GDM1 (cell line): ENCODE measurements at places on chromosomes 11 and 22.

DNA sequence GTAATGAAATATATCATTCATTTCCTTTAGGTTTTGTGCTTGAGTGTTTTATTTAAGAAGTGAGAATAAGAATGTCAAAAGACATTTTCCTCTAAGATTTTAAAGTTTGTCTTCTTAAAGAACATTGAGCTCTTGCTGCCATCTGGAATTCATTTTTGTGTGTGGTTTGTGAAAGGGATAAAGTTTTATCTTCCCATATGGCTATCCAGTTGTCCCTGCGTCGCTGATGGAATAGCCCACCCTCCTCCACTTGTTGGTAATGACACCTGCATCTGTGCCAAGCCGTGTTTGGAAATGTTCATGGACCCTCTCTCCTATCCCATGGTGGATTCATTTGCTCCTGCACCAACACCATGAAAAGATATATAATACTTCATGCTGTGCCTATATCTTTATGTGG, 901.5 kb downstream of the BRD1 start:
- DNase-seq = no peak

GRCh38 chr11:75492181-75492820, 33.4 kb downstream of the GDPD5 start:
- peak; percentile 55 for DNase-seq

GRCh38 chr11:130749216-130749615, 167.1 kb downstream of the SNX19 start:
- no peak for DNase-seq

DNA sequence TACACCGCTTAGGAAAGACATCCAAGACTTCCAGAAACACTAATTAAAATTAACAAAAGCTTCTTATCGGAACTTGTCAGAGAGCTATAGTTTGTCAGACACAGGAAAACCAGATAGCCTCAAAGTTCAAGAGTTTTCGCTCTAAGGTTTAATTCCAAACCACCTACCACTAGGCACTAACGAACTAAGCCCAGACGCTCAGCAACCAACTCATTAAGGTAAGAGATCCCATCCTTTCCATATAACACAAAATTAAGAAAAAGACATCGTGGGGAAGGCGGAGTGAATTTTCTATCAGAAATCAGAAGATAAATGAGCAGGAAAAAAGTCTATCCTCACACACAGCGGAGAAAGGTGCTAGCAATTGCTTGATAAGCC, 382 bp downstream of the IMMP1L start:
- DNase-seq = no peak

GRCh38 chr11:12793065-12793464, 118.8 kb downstream of the TEAD1 start:
- DNase-seq = no peak

DNA sequence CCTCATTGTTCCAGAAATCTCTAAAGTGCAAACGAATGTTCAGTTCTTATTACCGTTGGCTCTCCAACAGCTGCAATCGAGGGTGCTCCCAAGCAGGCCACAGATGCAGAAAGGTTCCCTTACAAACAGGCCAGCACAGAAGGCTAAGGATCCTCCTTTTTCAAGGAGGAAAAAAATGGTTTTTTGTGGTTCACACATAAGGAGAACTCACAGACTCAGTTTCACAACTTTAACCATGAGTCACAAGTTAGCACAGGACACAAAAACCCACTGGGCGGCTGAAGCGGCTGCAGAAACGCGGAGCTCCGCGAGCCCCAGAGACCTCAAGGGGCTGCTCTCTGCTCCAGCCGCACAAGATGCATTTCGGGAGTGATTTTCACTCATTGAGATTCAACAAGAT, 98.2 kb upstream of the PRR5 start:
- DNase-seq = no peak

GRCh38 chr11:129766898-129767604, 48.6 kb upstream of the TMEM45B start:
- DNase-seq = no peak

DNA sequence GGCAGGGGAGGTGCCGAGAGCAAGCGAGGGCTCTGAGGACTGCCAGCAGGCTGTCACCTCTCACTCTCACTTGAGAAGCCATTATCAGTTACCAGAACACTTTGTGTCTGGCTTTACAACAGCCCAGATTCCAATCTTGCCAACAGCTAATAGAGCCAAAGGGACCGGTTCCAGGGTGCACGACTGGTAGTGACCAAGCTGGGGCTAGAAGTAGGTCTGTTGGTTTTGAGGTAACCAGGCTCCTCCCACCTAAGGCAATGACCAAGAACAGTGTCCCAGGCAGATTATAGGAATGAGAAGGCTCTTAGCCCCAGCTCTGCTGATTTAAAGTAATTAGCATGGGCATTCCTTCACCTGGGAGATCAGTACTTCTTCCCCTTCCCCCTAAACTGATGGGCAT, 7.2 kb upstream of the IL10RA start:
- no peak for DNase-seq

DNA sequence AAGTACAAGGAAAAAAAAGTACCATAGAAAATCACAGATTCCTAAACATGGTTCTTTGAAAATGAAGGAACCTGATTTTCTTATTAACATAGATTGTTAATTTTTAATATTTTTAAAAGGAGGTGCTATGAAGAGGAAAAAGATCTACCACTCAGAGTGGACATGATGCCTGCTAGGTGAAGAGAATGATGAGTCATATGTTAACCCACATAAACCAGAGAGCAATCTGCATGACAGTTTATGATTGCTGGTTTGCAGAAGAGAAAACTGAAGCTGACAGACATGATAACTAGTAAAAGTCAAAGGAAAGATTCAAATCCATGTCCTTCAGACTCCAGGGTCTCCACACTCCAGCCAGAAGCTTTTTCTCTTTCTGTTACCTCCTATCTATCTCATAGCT, 1231.7 kb downstream of the LRRC4C start:
- DNase-seq = no peak

DNA sequence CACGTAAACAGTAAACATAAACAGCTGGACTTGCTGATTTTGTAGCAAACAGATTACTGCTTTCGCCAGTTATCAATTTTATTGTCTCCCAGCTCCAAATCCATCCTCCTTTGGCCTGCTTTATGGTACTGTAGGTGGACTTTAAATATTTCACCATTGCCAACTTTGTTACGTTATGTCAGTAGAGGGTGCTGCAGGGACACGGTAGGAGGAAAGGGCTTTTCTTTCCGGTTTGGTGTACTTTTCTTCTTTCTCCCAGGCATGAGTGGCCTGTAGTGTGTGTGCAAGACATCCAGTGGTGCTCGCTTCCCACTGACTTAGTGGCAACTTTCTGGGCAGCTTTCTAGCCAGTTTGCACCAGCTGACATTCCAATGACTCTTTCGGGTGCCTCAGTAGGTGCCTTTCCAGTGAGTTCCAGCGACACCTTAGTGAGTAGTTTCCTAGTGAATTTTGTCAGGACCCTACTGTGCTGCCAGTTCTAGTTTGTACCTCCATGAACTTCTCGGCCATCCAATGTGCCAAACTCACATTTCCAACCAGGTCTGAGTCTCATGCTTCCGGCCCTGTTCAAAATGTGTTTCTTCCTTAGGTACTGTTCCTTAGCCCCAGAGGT, 267.6 kb upstream of the TENM4 start:
- no peak for DNase-seq

- no peak for DNase-seq
These were observed 465 bp downstream of the SUN2 start for GRCh38 chr22:38755155-38755910.

GRCh38 chr22:47927648-47928210, 1165.3 kb downstream of the TBC1D22A start:
- no peak for DNase-seq

DNA sequence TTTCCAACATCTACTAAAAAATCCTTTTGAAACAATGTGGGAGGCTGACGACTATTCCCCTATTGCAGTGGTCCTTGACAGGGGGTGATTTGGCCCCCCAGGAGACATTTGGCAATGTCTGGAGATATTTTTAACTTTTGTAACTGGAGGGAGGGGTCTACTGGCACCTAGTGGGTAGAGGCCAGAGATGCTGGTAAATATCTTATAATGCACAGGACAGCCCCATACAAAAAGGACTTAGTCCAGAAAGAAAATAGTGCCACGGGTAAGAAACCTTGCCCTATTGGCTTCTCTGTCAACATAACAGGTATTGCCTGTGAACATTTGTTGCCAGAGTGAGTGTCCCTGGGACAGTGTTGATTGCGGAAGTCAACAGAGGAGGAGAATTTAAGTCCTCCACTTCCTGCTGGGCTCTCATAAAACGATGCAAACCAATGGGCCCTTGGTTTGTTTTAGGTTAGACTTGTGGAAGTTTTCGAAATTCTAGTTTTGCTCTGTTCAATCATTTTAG, 101.6 kb downstream of the MAML2 start:
- no peak for DNase-seq

DNA sequence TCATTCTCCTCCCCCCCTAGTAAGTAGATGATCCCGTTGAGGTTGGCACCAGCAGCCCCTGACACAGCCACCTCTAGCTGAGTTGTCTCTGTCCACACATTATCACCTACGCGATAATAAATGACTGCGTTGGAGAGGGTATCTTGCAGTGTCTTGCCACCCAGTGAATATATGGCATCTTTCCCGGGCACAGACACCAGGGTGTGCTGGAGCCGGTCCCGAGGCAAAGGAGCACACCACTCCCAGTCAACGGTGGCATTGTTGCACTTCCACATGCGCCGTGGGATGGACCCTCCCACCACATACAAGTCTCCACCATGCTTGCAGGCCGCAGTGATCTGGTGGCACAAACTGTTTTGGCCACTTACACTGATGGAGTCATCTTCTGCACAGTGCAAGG, 5.4 kb downstream of the KBTBD4 start:
- DNase-seq = no peak

GRCh38 chr11:125049164-125049792, 13.8 kb upstream of the SLC37A2 start:
- no peak for DNase-seq

GRCh38 chr22:50105208-50106100, 15.6 kb downstream of the MOV10L1 start:
- peak; percentile 63 for DNase-seq

- no peak for DNase-seq
These were observed 1.8 kb downstream of the OPCML start for GRCh38 chr11:133530501-133530835.

DNA sequence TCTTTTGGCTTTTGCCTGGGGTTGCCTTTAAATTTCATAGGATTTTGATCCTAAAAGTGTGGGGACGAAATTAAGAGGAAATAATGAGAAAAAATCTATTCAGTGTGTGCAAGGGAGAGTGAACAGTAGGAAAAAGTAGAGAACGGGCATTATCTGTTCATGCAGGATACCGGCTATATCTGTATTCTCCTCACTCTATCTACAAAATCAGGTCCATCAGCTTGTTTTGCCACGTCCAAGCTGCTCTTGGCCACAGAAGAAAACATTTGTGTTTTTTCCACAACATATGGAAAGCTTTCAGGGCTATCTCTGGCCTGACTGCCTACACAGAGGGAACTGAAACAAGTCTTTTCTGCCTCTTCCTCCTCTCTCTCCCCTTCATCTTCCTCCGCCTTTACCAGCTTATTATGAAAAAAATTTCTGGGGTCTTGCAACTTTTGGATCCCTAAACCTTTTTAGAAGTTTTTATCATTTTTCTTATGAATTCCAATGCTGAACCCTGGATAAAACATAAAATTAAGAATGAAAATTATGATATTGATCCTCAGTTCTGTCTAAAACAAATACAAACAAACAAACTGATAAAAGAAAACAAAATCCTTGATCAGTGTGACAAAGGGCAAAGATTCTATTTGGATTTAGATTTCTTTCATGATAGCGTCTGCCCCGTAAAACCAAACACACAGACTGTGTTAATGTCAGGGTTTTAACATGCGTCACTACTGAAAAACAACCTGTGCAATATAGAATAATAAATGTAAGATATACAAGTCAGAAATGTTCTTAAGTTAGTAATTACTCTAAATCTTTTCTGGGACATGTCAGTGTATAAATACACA, 219.7 kb downstream of the CNTN5 start:
- no peak for DNase-seq

DNA sequence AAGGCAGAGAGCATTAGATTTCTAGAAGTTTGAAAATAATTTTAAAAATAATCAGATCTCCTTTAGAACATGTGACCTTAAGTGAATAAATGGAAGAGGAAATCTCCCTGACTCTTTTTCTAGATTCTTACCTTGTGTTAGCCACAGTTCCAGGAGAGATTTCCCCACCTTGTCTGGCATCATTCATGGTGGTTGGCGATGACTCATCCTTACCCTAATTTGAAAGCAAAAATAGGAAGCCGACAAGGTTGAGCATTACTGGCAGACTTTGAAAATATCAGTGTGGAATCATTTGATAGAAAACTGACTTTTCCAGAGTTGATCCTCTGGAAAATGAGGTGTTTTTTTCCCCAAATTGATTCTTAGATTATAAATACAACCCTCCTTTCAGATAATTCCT, 48.1 kb downstream of the CNTN5 start:
- no peak for DNase-seq

- DNase-seq = no peak
These were observed 23.5 kb downstream of the PITPNB start for GRCh38 chr22:27895600-27895999.

GRCh38 chr11:116596346-116597260, 176.2 kb downstream of the BUD13 start:
- no peak for DNase-seq

- DNase-seq = no peak
These were observed 50.2 kb downstream of the EMSY start for GRCh38 chr11:76495019-76495418.

GRCh38 chr11:6251120-6251733, 8.4 kb upstream of the CCKBR start:
- no peak for DNase-seq

DNA sequence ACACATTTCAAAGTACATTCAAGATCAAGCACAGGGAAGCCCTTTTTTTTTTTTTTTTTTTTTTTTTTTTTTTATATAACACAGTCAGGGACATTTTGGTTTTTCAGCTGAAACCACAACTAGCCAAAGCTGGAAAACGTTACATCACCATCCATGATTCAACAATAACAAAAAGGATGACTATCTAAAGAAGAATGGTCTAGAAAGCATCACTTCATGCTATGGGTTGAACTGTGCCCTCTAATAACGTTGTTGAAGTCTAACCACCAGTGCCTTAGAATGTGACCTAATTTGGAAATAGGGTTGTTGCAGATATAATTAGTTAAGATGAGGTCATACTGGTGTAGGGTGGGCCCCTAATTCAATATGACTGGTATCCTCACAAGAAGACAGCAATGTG, 46.6 kb downstream of the MTMR2 start:
- DNase-seq = no peak
